ENCODE measurements at places on chromosomes 11 and 22. TPM values are rescaled to one million over a fixed set of nuclear protein-coding genes. Genes with fewer than 3 reads are reported as not detected.
A peak's percentile ranks its signal among the peaks of the same experiment; 100 is the strongest.

DNA sequence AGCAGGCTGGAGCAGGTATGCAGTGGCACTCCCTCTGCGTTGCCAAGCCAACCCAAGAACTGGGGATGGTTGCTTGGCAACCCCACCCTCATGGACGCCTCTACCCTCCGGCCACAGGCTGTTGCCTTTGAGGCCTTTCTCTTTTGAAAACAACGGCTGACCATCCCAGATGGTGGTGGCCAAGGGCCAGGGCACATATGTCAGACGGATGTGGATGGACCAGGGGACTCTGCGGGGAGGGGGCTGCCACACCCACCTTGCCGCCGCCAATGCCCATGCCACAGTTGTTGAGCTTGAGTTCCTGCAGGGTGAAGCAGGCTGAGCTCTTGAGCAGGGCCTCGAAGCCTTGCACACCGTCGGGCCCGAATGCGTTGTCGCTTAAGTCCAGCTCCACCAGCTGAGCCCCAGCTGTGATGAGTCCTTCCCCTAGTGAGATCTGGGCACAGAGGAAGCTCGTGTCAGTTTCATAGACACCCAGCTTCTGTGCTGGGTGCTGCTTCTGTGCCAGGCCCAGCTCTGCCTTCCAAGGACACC is 21.5 kb downstream of the RANGAP1 start:
- DNase-seq: no peak

The LMNTD2 gene
- 2.8 TPM for polyA plus RNA-seq

The BUD13 gene
- 37.4 TPM for polyA plus RNA-seq

The MCHR1 gene
- polyA plus RNA-seq: 0.24 TPM

The TSG101 gene
- polyA plus RNA-seq: 110 TPM

DNA sequence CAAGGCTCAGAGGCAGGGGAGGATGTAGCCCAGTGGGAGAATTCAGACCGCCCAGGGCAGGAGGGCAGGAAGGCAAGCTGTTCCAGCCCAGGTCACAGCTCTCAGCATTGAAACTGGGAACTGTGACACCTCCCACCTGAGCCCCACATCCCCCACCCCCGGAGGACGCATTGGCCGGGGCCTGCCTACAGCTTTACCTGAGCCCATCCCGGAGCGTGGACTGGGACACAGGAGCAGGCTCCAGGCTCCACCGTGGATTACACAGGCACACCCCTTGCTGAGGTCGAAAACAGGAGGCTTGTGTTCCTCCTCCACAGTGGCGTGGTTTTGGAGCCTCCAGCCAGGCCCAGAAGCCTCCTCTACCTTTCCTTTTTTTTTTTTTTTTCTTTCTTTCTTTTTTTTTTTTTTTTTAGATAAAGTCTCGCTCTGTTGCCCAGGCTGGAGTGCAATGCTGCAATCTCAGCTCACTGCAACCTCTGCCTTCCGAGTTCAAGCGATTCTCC is 9.1 kb upstream of the PGA3 start:
- no peak for DNase-seq

- DNase-seq: no peak
Observed at GRCh38 chr22:26399289-26399688, 29.8 kb upstream of the ASPHD2 start.

- DNase-seq: no peak
Observed at GRCh38 chr11:7637447-7638157, 35.7 kb downstream of the CYB5R2 start.

DNA sequence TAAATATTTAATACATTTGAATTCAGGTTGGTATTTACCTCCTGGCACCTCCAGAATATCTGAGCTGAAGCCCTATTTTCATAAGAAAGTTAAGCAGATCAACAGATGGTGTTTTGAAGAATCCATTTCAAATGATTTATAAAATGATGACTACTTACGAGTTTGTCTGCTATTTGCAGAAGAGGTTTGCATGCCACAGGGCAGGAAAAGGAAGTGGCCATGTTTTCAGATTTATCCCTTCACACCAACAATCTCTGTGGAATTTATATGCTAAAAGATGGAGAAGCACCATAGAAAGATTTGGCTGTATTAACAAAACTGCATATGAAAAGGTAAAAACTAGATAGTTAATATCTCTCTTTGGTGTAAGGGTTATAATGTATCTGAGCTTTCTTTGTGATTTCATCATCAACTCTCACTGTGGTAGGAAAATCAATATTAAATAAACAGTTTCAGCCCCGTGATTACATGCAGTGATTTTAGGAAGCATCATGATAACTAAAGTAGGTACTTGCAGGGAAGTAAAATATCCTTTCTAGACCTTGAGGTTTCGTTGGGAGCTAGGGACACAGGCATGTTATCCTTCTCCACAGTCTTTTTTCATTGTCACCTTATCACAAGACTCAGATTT is 2.6 kb downstream of the BMAL1 start:
- DNase-seq: no peak

DNA sequence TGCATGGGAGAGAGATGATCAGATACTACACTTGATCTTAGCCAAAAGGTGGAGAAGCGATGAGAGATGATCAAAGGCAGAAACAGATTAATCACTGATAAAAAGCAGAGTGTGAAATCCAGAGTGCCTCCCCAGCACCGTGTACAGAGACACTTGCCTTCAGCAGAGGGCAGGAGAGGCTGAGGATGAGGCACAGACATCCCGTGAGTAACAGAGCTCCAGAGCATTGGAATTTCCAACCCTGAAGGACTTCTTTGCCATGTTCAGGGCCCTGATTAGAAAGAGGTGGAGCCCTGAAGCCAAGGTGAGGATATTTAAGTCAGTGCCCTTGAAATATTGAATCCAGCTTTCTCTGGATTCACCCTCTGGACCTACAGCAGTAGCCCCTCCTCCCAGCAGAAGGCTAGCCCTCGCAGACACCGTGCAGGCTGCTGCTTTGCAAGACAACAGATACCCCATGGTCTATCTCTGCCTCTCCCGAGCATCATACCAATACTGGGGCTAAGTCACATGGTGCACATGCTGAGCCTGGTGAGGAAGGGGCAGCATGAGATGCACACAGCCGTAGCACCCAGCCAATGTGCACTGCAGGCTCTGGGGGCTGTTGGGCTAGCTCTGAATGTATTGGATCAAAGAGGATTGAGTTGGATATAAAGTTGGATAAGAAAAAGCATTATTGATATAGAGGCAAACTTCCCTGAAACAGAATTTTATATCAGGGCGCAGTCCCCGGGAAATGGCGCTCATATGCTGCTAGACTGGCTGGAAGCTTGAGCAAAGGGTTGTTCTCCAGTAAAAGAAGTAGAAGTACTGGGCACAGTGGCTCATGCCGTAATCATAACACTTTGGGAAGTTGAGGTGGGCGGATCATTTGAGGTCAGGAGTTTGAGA is 200.3 kb upstream of the B3GAT1 start:
- DNase-seq: no peak

DNA sequence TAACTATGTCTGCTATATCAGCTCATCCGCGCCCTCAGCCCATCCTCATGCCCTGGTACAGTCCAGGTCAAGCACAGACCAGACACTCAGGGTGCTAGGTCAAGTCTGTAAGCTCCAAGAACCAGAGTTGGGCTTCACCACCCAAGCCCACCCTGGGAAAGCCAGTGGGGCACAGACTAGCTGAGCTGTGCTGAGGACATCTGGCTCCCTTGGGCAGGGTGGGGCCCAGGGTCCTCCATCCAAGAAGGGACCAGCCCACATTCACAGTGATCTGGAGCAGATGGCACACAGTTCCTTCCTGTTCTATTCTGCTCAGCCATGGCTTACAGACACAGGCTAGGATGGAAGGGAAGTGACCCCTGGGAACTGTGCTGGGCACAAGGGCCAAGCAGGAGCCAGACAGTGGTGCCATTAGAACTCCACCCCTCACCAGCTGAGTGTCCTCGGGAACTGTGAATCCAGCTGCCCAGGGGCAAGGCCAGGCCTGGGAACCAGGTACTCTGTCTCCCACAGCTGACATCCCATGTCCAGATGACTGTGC is 9.1 kb downstream of the P2RY6 start:
- no peak for DNase-seq

DNA sequence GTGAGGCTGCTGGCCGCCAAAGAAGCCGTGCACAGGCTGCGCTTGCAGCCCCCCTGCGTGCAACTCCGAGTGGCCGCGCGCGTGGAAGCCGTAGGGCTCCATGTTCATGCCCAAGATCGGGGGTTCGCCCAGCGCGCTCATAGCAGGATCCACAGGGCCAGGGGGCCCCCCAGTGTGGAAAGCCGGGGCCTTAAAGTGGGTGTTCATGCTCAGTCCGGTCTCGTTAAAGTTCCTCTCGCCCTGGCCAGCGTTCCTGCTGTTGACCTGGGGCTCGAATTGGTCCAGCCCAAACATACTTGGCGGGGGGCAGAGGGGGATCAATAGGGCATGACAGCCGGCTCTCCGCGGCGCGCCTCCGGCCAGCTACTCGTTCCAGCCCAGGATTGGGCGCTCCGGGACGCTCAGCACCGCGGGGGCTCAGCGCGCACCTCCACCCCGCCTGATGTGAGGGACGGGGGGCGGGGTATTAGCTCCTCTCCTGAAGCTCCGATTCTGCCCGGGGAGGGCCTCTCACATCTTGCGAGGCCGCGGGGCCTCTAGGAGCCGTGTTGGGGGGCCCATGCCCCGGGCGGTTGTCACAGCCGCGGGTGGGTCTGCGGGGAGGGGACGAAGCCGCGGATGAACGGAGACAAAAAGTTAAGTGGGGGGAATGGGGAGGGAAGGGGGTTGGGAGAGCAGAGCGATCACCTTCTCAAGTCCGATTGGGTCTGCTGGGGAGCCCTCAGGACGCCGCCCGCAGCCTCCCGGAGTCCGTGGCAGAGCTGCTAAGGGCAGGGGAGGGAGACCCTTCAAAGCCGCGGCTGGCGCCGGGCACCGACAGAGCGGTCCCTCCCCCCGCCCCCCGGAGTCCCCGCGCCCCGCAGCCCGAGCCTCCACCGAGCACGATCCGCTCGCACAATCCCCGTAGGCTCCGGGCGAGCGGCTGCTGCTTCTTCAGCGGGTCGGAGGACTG is 1.0 kb downstream of the MN1 start:
- no peak for DNase-seq

- no peak for DNase-seq
Observed at GRCh38 chr11:102522312-102523188, 8.0 kb downstream of the MMP7 start.

GRCh38 chr11:124798991-124799347 is 1.2 kb downstream of the MSANTD2 start:
- peak; percentile 24 for DNase-seq

DNA sequence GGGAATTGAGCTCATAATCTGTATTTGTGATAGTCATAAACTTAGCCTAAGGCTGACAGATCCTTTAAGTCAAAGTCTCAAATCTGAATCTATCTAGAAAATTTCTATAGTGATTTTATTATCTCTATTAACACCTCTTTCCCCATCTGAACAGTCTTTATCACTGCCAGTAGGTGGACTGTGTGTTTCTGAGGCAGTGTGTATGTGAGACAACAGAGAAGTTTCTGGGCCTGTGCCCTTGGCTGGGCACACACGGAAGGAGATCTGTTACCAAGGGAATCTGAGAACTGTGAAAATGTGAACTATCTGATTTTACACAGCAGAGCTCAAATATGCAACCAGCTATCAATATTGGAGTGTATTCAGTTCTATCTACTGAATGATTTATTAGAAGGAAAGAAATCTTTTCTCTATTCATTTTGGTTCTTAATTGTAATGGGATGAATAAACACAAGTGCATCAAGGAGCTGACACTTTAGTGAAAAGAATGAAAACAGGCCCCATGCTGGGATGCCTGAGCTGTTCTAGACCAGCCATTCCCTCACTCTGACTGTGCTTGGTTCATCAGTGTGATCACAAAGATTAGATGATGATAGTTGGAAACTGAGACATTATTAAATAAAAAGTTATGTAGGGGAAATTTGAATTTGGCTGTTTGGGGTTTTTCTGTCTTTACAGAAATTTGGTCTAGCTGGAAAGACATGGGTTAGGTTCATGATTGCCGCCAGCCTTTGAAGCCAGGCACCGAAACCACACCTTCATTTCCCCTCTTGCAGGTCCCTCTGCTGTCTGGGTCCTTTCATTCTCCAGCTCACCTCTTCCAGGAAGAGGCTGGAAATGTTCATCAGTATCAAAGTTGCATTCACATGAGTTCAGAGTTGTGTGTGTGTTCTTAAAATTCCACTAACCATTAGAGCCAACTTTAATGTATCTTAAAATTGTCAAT is 68.1 kb downstream of the LIF start:
- no peak for DNase-seq

DNA sequence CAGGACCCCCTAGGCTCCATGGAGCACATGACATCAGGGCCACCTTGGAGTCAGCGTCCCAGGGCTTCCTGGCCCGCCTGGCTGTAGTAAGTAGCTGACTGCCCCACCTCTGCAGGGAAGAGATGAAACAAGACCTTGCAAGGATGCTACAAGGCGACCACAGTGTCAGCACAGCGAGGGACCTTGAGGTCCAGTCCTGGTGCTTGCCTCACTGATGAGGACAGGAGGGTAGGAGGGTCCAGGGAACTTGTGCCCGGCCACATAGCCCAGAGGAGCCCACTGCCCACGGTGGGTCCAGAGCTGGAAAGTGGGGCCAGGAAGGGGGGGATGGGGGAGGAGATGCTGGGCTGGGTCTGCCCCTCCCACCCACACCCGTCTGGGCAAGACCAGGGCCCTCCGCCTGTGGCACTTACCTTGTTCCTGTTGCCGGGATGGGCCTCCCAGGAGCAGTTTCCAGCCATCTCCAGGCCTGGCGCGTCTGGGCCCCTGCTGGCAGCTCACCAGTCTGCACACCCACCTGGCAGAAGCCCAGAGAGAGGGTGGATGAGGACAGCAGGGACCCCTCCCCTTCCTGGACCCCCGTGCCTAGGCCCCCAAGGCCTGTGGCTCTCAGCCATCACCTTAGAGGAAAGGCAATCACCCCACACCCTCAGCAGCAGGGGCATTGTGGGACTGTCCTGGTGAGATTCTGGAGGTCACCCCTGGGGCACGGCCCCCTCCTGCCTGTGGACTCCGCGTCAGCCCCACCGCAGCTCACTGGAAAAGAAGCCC is 3.4 kb downstream of the MRGPRF start:
- DNase-seq: no peak

- DNase-seq: peak; percentile 71
Observed at GRCh38 chr11:75474878-75475766, 42.1 kb upstream of the KLHL35 start.

DNA sequence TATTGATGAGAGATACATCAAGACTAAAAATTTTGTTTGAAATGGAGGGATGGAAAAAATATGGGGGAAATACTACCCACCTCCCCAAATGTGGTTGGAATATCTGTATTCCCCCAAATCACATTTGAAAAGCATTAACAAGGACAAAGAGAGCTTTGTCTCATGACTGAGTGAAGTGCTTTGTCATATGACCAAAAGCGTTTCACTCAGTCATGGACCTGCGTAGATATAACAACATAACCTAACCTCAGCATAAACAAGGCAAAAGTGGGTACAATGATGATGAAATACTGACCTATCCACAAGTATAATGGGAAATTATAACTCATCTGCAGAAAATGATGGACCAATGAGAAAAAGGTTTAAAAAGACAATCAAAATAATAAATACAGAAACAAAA is 418.3 kb downstream of the TBC1D22A start:
- no peak for DNase-seq
